EL (cell line): ENCODE measurements at places on chromosomes 5 and 9.

DNA sequence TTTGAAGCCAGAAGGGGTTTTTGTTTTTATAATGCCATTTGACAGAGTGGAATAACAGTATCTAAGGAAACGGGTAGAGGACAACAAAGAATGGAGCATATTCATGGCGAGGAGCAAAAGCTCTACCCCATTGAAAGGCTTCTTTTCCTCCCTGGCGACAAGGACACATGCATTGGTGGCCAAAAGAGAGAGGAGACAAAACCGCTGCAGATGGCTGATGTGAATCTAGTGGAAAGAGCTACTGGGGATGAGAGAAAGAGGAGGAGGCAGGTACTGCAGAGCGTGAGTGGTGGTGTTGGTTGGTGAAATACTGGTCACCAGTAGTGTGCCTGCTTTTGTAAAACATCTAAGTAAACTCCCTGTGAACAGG, 491 bp downstream of the APC start:
- peak; percentile 12 for DNase-seq

DNA sequence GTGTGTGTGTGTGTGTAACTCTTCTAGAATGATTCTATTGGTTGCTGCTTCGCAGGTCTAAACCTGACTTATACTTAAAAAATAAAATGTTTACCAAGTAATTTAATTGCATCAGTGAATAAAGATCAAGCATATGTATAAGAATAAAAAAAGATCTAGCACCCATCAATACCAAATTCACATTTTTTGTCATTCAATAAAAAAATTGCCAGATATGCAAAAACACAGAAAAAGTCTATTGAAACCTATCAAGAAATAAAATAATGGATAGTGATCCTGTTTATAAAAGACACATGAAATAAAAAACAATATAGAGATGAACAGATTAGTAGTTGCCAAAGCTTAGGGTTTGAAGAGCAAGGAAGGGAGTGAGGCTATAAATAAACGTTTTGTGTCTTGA, 2095.0 kb upstream of the ACO1 start:
- DNase-seq, result no peak

DNA sequence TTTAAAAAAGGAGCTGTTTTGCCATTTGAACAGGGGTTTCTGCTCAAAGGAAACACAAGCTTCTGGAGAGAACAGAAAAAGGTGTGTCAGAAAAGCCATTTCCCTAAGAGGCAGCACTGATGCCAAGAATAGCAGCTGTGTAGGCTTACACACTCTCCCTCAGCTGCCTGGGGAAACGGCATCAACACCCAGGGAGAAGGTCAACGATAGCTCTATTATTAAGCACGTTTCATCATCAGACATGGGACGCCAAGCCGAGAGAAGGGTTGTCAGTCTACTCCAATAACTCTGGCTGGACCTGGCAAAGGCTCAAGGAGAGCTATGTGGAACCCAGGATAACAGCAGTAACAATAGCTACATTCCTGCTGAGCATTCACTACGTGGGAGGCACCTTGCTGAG, 314.2 kb downstream of the CDK5RAP2 start:
- no peak for DNase-seq

GRCh38 chr5:97182571-97183099, 412 bp downstream of the RIOK2 start:
- peak; percentile 59 for DNase-seq

GRCh38 chr5:160315968-160316367, 3.6 kb upstream of the CCNJL start:
- peak; percentile 69 for DNase-seq

GRCh38 chr9:96874947-96875460, 20.7 kb upstream of the ZNF782 start:
- peak; percentile 27 for DNase-seq
